ENCODE measurements at places on chromosomes 4 and X.

GRCh38 chrX:13791145-13791544, 25.7 kb downstream of the GPM6B start:
- no peak for DNase-seq

DNA sequence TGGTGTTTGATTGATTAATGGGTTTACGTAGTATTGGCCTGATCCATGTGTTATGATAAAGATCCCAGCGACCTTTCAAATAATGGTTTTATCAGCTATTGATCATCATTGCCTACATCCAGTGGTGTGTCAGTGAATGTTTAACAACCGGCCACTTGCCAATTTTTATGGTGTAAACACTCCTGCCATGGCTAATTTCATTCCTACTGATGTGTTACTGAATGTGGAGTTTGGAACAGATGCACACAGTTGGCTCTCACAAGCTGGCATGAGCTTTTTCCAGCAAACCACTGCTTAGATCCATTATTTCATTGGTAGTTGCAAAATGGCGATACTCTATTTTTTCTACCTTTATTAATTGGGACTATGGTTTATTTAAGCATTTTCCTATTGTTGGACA, 139.9 kb downstream of the REPS2 start:
- DNase-seq = no peak

DNA sequence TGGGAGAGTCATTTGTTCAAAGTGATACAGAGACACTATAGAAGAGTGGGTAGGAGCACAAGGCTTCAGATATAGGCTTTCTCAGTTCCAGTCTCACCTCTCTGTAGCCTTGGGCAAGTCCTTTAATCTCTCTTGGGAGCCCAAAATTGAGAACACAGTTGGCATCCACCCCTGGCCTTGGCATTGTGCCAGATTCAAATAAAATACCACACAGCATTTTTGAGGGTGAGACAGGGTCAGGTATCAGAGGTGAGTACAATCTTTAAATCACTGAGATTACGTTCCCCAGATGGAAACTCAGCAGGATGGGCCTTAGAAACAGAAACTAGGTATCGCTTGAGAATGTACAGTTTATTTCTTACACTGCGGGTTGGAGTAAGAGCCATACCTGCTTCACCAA, 25.2 kb upstream of the SMIM10L2A start:
- DNase-seq = no peak

GRCh38 chr4:34046580-34046979, 2197.7 kb downstream of the ARAP2 start:
- peak; percentile 83 for DNase-seq

- DNase-seq = no peak
These were observed 53.5 kb downstream of the FABP2 start for GRCh38 chr4:119268466-119268865.

DNA sequence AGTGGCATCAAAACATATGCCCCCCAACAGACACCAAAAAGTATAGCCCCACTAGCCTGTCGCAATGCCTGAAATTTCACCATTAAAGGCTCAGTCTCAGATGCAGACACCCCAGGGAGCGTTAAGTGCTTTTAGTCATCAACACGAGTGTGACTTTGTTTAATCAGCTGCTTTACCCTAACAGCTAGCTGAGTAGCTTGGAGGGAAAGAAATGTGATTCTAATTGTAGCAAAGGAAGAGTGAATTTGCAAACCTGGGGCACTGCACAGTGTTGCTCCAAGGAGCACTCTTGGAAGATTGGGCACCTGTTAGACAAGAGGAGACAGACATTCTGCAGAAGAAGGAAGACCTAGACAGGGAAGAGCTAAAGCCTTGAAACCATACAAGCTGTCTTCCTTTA, 145.1 kb downstream of the BEND2 start:
- DNase-seq = no peak

GRCh38 chr4:57501720-57502119, 391.5 kb upstream of the IGFBP7 start:
- peak; percentile 78 for DNase-seq

GRCh38 chr4:108466936-108467902, 153.2 kb upstream of the RPL34 start:
- DNase-seq = peak; percentile 94

DNA sequence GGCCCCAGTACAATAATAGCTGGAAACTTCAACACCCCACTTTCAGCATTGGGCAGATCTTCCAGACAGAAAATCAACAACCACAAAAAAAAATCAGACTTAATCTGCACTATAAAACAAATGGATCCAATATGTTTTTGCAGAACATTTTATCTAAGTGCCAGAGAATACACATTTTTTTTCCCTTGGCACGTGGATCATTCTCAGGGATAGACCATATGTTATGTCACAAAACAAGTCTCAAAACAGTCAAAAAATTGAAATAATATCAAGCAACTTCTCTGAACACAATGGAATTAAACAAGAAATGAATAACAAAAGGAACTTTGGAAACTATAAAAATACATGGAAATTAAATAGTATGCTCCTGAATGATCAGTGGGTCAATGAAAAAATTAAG, 576.3 kb downstream of the PCDH19 start:
- DNase-seq = no peak

GRCh38 chrX:21963731-21964405, 23.4 kb downstream of the SMS start:
- DNase-seq = no peak

- DNase-seq = no peak
These were observed 24.4 kb downstream of the CLDN22 start for GRCh38 chr4:183295711-183296110.

- no peak for DNase-seq
These were observed 37.1 kb downstream of the SPANXN2 start for GRCh38 chrX:143683486-143683885.

DNA sequence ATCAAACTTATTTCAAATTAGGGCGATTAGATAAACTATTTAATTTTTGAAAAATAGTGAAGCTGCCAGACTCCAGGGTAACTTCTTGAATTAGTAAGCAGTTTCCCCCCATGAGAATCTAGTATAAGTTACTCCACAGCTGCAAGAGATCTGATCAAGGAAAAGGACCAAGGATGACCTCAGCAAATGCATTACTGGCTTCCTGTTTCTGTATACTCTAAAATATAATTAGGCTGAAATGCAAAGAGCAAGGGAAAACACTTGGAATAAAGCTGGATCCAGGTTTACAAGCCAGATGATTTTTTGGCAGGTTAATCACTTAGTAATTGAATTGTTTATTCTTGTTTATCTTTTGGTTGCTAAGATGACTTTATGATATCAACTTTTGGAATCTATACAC, 13.4 kb upstream of the P2RY10 start:
- no peak for DNase-seq

- DNase-seq = peak; percentile 57
These were observed 47.5 kb downstream of the MAGEA1 start for GRCh38 chrX:153226344-153227185.

- DNase-seq = no peak
These were observed 73.6 kb upstream of the PJA1 start for GRCh38 chrX:69238887-69239231.

DNA sequence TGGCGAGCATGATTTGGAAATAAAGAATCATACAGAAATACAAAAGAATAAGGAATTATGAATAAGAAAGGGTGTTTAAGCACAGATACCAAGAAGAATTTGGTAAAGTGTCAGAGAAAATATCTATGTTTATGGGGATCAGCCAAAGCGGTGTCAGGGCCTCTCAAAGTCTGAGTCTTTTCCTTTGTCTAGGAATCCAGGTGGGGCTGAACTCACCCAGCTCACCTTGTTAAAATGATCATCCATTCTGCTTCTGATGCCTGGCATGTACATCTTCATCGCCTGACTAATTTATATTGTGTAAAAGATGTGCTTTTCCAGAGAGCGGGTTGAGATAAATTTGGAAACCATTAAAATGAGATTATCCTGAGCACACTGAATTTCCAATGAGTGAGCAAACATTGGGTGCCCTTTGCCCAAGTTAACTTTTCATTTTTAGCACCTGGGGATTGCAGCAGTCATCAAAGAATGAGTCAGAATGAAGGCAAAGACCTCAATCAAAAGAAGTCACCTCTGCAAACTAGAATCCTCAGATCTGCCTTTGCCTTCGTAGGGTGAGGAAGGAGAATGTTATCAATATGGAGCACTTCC, 141.9 kb upstream of the ANXA3 start:
- DNase-seq = no peak

- no peak for DNase-seq
These were observed 19.9 kb upstream of the PCDH10 start for GRCh38 chr4:133129237-133129636.
